ENCODE measurements at places on chromosomes 4 and X. TPM values are rescaled to one million over a fixed set of nuclear protein-coding genes. Genes with fewer than 3 reads are reported as not detected.

TMEM255A gene
- not detected for total RNA-seq

PIN4 gene
- 9.5 TPM for total RNA-seq

CXorf51A gene
- total RNA-seq, result not detected

CNGA1 gene
- not detected for total RNA-seq

ARSD gene
- total RNA-seq, result 18.1 TPM

SLITRK4 gene
- not detected for total RNA-seq

TENT5D gene
- not detected for total RNA-seq

UGT2B28 gene
- not detected for total RNA-seq

GIMD1 gene
- not detected for total RNA-seq

DNAAF6 gene
- total RNA-seq, result not detected

TCEAL9 gene
- 76.7 TPM for total RNA-seq

REPS2 gene
- total RNA-seq, result 9.7 TPM

NOP14 gene
- 21.4 TPM for total RNA-seq

ITIH6 gene
- total RNA-seq, result not detected

ALAS2 gene
- total RNA-seq, result not detected

C4orf51 gene
- not detected for total RNA-seq

CFAP299 gene
- total RNA-seq, result not detected

ENPEP gene
- 0.17 TPM for total RNA-seq

PFKFB1 gene
- total RNA-seq, result under 0.01 TPM

RIPPLY1 gene
- not detected for total RNA-seq

All from dermis lymphatic vessel endothelial cell (primary cell).